Activated T-helper 1 cell treated with anti-CD3 and anti-CD28 coated beads, Interleukin-2, amount 50 U/mL, for 16 hours (primary cell): ENCODE measurements at places on chromosomes 6 and 20.

- DNase-seq = no peak
These were observed 38.2 kb upstream of the RBL1 start for GRCh38 chr20:37133952-37134351.

DNA sequence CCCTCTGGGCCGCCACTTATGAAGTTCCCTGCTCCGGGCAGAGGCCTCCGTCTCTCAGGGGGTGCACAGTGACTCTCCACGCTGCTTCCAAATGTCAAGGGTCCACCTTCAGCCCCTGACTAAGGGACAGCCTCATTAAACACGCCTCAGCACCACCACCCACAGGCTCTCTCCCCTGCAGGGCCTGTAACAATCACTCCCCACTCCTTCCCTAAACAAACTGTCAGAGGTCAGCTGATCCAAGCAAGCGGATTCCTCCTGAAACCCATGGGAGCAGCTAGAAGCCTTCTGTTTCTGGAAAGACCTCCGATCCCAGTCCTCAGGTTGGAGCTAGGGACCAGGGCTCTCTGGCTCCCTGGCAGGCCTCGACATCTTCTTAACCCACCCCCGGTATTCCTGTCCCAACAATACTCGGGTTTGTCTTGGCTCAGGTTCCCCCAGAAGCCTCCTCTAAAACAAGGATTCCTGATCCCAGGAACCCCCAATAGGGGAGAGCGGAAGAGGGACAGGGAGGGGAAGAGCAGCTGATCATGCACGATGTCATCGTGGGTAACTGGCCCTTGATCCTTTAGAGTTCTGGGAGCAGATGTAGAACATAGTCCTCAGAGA, 181.0 kb downstream of the ZNF217 start:
- no peak for DNase-seq

DNA sequence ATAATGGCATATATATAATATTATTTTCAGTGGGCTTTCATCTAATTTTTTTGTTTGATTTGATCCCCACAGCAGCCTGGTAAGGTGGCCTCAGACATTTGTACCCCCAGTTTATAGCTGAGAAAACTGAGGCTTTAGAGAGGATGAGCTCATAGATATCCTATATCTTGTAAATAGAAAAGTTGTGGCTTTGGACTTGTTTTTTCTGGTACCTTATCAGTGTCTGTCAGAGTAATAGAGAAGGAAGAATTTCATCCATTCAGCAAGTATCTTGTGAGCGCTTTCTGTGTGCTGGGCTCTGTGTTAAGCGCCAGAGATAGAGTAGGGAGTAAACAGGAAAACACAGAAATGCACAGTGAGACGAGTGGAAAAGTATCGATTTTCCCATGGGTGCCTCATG, 27.9 kb downstream of the TAF11 start:
- DNase-seq = no peak

GRCh38 chr6:43303751-43304331, 4.8 kb downstream of the CRIP3 start:
- no peak for DNase-seq

DNA sequence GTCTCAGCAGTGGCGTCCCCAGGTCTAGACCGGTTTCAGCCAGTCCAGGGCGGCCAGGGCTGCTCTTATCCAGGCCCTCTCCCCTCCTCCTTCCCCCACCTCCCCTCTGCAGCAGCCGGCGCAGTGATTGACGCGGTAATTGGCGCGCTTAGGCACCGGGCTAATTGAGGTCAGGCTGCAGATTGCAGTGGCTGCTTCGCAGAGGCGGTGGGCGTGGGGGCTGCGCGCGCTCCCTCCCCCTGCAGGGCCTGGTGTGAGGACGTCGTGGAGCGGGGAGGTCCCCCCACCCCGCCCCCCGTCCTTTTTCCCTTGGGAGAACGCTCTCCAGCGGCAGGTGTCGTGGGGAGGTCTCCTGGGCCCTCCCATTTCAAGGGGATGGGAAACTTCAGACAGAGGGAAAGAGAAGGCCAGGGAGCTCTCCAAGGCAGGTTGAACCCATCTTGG, 70.4 kb upstream of the BLCAP start:
- DNase-seq = no peak

- DNase-seq = no peak
These were observed 337.0 kb downstream of the RNGTT start for GRCh38 chr6:88626460-88626859.

DNA sequence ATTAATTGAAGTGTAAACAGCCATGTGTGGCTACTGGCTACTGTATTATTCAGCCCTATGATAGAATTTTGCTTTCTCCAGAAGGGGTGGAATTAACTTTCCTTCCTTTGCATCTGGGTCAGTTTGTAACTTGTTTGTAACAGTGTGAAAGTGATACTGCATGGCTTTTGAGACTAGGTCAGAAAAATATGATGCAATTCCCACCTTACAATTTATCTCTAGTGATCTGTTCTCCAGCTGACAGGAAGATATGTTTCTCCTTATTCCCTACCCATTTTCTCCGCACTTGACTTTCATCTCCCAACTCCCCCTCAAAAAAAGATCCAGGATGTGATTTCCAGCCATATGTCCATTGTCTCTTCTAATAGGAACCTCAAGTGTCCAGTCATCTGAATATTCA, 2.6 kb upstream of the MOCS1 start:
- no peak for DNase-seq

DNA sequence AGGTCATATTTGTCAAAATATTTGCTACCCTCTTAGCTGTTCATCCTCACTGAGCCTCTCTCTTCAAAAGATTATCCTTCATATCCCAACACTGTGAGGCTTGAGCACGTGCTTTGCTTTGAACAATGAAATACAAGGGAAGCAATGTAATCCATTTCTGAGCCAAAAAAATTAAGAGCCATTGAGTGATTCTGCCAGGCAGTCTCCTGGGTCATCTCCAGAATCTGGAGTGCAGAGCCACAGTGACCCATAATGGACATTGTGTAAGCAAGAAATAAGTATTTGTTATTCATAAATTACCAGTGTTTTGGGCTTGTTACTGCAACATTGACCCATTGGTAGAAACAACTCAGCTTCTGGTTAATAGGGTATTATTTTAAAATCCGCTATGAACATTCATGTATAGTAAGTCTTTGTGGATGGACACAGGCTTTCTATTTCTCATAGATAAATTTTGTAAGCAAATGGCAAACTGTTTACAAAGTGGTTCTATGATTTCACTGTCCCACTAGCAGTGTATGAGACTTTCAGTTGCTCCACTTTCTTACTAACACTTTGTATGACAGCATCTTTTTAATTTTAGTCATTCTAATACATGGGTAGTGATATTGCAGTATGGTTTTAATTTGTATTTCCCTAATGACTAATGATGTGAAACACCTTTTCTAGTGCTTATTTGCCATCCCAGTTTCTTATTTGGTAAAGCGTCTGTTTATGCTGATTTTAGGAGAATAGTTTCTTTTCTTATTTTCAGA, 358.2 kb downstream of the PLCB1 start:
- DNase-seq = no peak

DNA sequence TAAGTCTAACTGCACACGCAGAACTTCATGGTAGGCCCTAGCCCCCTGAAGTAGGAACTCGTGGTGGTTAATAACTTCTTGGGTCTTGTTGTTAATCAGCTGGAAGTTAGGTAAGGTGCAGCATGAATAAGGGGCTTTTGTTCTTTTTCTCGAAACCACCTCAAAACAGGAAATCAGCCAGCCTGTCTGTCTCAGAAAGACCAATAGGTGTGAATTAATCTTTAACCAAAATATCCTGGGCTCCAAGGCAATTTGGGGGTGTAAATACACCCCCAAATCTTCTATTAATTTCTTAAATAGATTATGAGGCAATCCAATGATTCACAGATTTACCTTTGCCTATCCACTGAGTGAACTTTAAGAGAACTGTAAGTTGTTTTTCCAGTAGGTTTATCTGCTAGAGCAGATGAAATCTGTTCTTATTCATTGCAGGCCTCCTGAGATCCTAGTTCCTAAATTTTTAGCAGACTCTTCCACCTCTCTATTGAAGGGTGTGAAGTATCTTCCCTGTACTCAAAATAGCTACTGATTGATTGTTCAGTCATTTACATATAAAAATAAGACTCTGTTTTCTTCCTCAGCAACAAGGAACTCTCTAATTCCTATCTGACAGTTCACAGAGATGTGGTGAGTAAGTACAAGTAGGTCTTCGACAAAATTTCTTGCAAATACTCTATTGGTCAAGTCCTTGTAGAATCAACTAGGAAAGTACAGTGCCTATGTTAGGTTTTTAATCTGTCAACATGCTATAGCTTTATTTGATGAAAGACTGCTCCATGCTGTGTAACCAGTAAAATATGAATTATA, 427.1 kb upstream of the NOX3 start:
- DNase-seq = no peak

DNA sequence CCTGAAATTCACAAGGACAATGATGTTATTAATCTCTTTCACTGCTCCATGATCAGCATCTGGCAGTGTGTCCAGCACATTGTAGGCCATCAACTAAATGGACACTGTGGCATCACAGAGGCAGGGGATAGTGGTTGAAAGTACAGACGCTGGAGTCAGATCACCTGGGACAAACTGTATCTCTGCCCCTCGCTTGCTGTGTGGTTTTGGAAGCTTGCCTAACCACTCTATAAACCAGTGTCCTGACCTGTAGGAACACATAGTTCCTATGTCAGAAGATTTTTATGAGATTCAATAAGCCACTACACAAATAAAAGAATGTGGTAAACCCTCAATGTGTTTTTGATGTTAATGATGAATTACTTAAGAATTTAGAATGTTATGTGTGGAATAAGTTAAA, 219.3 kb upstream of the RNF217 start:
- no peak for DNase-seq

- DNase-seq = no peak
These were observed 420 bp downstream of the CENPQ start for GRCh38 chr6:49463612-49463967.

- no peak for DNase-seq
These were observed 35.2 kb upstream of the BLCAP start for GRCh38 chr20:37562695-37563480.

DNA sequence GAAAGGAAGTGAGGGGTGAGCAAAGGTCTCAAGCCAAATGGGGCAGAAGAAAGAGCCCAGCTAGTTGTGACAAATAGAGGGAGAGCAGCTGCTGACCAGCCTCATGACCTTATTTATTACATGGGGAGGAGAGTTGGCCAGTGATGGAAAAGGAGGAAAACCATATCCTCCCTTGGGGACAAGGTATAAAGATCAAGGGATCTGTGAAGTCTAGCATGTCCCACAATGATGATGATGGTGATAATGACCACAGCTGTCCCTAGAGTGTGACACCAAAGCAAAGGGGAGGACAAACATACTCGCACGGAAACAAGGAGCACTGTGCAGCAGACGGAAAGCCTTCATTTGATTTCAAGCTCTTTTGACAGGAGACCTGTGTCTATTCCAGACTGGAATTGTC, 190.4 kb upstream of the MCHR2 start:
- DNase-seq = no peak

GRCh38 chr6:299104-299980, 7.1 kb downstream of the DUSP22 start:
- no peak for DNase-seq

DNA sequence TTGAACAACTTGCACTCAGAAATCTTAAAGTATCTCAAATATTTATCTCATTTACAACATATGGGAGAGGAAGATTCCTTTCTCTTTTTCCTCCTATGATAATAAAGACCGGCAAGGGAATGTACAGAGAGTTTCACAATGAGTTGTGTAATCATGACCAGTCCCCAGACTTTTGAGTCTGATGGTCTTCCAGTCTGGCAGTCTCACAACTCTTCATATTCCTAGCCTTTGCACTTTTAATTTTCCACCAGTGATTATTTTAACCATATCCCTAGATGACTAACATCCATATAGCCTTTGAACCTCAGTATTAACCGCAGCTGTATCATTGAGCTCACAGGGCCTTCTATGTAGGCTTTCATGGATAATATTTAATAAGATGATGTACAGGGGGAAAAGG, 278.5 kb downstream of the KHDC1L start:
- DNase-seq = no peak

- peak; percentile 47 for DNase-seq
These were observed 48.2 kb downstream of the MRPL14 start for GRCh38 chr6:44078827-44079671.

- no peak for DNase-seq
These were observed 1164.7 kb upstream of the MAP3K7 start for GRCh38 chr6:91751526-91751925.

DNA sequence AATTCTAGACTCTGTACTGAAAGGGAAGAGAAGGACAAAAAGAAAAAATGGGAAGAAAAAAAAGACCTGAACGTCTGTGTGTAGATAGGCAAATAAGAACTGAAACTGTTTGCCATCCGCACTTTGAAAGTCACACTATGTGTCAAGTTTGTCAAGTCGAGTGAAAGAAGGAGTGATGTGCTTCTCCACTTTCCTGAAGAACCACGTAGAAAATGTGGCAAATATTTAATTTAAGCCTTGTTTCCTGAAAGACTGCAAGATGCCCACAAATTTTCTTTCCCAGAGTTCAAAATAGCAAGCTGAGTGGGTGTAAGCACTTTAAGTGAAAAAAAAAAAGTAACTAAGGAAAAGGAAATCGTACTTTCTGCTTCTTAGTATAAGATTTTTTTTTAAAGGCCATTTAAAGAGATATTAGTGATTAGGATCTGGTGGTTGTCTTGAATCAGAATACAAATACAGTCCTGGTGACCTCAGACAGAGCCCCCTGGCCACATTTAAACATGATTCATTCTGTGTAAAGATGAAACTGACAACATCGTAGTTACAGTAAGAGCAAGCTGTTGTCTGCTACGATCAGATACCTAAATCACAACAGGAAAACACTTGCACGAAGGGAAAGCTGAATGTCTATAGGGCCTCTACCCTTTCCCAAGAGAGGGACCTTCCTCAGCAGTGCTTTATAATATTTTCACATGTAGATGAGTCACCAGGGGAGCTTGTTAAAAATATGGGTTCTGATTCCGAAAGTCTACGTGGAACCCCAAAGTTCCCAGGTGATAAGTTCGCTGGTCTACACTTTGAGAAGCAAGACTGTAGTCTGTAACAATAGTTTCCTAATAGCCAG, 102.3 kb downstream of the HIVEP2 start:
- no peak for DNase-seq

DNA sequence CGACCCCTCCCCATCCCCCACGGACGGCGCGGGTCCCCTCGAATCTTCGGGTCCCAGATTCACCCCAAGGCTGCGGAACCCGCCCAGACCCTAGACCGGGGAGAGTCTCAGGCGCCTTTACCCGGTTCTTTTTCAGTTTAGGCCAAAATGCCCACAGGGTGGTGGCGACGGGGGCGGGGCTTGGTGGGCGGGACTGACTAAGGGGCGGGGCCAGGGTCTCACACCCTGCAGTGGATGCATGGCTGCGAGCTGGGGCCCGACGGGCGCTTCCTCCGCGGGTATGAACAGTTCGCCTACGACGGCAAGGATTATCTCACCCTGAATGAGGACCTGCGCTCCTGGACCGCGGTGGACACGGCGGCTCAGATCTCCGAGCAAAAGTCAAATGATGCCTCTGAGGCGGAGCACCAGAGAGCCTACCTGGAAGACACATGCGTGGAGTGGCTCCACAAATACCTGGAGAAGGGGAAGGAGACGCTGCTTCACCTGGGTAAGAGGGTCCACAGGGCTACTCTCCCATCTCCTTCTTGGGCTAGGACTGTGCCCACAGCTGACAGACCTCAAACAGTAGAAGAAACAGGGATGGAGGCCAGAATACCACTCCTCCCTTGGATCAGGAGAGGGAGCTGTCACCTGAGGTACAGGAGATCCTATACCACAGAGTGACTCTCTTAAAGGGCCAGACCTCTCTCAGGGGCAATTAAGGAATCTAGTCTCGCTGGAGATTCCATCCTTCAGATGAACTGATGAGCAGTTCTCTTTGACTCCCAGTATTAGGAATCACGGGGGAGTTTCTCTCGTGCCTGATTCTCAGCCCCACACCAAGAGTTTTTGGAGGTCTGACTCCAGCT, 942 bp downstream of the HLA-E start:
- DNase-seq = peak; percentile 76
